B cell (primary cell): ENCODE measurements at places on chromosomes 7 and 10. TPM values are rescaled to one million over a fixed set of nuclear protein-coding genes. Genes with fewer than 3 reads are reported as not detected.

- H3K27ac ChIP-seq = no peak overlapping the region
- H3K36me3 ChIP-seq = no peaks in the 10 kb centered on the region
- H3K4me3 ChIP-seq = no peak overlapping the region
- peaks cover 6% of the 10 kb centered on the region for H3K4me1 ChIP-seq
Observed at GRCh38 chr10:49647554-49647953, 31.9 kb upstream of the C10orf53 start.

- no peaks in the 10 kb centered on the region for H3K27me3 ChIP-seq
- DNase-seq = no peak
- no peak overlapping the region for H3K4me3 ChIP-seq
Observed at GRCh38 chr7:95951531-95951930, 179.2 kb downstream of the DYNC1I1 start.

The ZNHIT1 gene
- total RNA-seq = 37.3 and 38.4 TPM in 2 replicates

DNA sequence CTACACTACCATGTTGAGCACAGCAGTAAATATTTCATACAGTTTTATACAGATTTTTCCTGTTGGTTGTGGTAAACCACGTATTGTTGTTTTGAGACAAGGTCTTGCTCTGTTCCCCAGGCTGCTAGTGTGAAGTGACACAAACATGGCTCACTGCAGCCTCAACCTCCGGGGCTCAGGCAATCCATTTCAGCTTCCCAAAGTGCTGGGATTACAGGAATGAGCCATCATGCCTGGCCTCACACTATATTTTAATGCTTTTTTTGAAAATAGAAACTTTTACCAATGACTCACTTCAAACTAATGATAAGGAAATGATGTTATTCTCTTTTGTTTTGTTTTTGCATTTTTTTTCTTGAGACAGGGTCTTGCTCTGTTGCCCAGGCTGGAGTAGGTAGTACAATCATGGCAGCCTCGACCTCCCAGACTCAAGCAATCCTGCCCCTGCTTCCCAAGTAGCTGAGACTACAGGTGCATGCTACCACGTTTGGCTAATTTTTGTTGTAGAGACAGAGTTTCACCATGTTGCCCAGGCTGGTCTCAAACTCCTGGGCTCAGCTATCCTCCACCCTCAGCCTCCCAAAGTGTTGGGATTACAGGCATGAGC is 210.6 kb downstream of the TPST1 start:
- no peaks in the 10 kb centered on the region for H3K27me3 ChIP-seq
- H3K4me1 ChIP-seq = peaks cover 8% of the 10 kb centered on the region
- H3K4me3 ChIP-seq = no peak overlapping the region
- H3K27ac ChIP-seq = no peak overlapping the region
- no peak for DNase-seq
